ENCODE measurements at places on chromosomes 3 and 15.

- no peak for DNase-seq
Measured at GRCh38 chr3:34109021-34109420, 310.6 kb downstream of the PDCD6IP start.

- no peak for DNase-seq
Measured at GRCh38 chr15:71332431-71333004, 217.2 kb downstream of the THSD4 start.

DNA sequence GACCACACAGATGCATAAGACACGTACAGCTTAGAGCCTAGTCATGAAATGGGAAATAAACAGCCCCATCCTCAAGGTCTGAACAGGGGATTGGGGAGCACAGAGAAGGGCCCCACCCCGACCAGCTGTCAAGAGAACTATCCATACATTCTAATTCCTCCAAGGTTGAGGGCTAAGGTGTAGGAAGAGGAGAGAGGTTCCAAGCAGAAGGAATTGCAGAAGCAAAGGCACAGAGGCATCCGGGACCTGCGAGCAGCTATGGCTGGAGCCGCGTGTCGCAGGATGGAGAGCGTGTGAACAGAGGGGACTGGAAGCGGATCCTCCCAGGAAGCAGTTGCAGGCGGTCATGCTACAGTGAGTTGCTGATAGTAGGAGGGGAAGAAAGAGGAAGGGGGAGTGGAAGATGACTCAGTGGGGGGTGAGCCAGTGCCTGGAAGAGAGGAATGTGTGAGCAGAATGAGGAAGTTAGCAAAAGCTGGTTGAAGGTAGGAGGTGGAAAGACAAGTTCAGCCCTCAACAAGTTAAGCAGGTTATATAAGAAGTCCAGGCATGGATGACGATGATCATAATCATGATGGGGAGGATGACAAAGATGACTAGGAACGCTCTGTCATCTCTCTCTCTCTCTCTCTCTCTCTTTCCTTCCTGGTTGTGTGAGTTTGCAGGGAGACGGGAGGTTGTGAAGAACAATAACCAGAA lies 89.7 kb downstream of the LIPC start:
- no peak for DNase-seq

DNA sequence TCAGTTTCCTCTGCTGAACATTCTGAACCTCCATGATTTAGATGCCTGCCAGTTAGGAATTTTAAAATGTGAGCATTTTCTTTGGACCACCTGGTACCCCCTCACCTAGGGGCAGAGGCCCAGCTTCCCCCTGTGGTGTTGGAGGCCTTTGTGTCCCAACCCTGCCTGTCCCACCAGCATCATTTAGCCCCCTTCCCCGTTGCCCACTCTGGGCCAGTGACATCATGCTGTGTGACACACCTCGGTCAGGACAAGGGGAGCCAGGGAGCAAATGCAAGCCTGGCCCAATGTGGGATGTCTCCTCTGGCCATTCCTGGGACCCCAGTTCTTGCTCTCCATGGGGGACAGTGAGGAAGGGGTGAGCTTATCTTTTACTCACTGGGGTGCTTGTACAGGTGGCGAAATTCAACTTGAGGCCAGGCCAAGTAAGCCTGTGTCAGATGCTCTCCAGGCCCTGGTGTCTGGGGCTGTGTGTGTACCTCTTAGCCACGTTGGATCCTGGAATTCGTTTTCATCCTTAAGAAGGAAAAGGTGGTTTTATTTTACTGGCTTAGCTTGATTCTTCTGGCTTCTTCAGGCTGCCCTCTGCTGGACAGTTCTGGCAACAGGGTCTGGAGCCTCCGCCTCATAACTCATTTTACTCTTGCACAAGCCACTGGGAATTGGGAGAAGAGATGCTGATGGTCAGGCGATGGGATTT lies 49.7 kb upstream of the MYZAP start:
- no peak for DNase-seq

DNA sequence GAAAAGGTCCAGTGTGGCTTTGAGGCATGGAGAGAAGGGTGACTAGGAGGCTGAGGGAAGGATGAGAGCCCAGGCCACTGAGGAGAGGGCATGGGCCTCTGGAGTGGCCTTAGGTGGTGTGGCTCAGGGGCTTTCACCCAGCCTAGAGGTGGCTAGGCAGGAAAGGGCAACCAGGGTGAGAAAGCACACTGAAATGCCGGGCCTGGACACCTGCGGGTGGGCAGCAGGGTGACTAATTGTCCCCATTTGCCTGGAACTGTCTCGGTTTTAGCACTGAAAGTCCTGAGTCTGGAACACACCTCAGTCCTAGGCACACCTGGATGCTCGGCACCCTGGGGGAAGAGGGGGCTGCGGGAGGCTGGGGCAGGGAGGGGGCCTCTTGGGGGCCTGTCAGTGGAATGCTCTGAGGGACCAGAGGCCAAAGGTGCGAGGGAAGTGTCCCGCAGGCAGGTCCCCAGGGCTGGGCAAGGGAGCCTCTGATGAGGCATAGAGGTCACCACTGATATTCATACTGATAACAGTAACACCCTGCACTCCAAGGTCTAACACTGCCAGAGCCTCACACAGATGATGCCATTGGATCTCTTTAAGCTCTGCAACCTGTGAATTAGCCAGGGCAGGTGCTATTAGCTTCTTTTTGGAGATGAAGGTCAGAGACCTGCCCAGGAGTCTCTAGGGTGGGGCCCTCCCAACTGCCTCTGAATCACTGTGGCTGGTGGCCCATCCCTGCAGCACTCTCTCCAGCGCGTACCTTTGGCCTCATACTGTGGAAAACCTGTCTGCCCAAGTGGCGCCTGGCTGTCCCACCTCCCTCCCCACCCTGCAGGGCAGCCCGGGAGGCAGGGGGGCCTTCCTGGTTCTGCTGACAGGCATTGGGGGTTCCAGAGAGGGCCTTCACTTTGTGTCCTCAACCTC lies 3.0 kb upstream of the PHGR1 start:
- DNase-seq = no peak

- DNase-seq = no peak
Measured at GRCh38 chr15:67144609-67145311, 79.4 kb downstream of the SMAD3 start.

GRCh38 chr3:39978308-39978707 lies 168.9 kb downstream of the MYRIP start:
- no peak for DNase-seq

- DNase-seq = no peak
Measured at GRCh38 chr3:29454161-29454611, 173.3 kb downstream of the RBMS3 start.

- no peak for DNase-seq
Measured at GRCh38 chr3:75224412-75224811, 439.7 kb upstream of the FRG2C start.

GRCh38 chr3:79002465-79003372 lies 765.1 kb downstream of the ROBO1 start:
- no peak for DNase-seq

DNA sequence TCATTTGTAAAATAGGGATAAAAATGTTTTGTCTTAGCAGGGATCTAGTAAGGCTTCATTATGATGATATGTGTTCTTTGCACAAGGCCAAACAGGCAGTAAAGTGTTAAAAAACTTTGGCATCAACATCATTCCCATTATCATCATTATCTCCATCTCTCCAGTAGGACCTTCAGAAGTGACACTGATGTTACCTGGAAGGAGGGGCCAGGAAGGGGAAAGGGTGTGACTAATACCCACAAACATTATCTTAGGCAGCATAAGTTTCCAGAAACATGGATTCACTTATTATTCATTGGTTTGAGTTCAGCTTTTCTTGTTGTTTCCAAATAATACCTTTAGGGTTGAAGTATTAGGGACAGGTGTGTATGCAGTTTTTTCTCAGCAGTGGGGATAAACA lies 399.6 kb downstream of the PTPRG start:
- no peak for DNase-seq

- DNase-seq = no peak
Measured at GRCh38 chr3:187041362-187042307, 97.7 kb downstream of the RPL39L start.

GRCh38 chr3:105827959-105828358 lies 40.9 kb downstream of the CBLB start:
- no peak for DNase-seq

DNA sequence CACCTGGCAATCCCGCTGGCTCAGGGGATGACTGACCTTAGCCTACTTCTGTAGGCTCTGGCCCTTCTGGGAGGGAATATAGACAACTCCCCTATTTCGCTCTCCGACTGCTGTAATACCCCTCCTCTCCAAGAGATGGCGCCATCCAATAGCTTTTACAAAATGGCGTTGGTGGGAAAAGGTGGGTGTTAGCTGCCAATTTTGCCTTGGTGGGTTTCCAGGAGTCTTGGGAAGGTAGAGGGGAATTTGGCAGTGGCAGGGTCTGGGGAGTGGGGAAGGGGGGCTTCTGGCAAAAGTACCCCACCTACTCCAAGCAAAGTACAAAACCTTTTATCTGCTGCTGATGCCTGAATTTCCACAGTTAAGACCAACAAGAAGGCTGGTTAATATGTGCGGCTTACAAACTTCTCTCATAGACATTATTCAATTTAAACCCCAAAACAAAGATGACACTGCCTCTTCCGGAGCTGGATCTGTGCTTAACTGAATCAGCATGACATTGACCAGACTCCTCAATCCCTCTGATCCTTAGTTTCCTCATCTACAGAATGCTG lies 62.1 kb downstream of the RASGRF1 start:
- no peak for DNase-seq

DNA sequence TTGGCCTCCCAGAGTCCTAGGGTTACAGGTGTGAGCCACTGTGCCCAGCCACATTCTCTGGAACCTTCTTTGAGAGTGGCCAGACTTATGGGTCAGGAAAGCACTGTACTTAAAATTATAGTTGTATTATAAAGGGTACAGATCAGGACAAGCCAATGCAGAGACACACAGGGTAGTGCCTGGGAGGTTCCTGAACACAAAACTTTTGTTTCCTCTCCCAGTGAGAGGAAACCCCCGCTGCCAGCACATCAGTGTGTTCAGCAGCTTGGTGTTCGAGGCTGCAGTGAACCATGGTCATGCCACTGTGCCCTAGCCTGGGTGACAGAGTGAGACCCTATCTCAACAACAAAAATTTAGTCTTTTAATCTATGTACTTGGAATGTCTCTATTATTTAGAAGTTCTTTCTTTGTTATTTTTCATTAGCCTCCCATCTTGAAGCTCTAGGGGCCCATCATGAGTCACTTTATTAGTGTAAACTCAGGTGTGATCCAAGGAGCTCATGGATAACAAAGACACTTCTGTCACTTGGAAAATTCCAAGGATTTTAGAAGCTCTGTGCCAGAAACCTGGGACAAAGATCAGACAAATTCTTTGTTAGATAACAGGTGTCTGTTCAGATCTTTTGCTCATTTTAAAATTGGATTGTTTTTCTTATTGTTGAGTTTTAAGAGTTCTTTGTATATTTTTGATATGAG lies 7.8 kb downstream of the BLOC1S6 start:
- no peak for DNase-seq

- no peak for DNase-seq
Measured at GRCh38 chr3:46449755-46450552, 14.8 kb downstream of the LTF start.

GRCh38 chr3:112429960-112430359 lies 69.3 kb downstream of the BTLA start:
- no peak for DNase-seq

DNA sequence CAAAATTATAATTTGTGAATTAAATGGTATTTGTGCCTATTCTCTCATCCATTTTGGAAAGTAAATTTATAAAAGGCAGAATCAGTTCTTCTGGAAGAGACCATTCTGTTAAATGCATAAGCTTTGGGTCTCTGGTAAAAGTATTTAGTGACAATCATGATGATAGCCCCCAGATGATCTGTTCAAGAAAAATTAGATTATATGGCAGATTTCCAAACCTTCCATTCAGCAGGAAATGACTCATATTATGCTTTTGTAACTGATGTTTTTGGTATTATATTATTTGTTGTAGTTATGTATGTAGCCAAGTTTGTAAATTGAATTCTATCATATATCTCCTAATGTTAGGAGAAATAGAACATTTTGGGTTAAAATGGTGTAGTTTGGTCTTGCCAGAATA lies 340.8 kb upstream of the DPH6 start:
- no peak for DNase-seq

DNA sequence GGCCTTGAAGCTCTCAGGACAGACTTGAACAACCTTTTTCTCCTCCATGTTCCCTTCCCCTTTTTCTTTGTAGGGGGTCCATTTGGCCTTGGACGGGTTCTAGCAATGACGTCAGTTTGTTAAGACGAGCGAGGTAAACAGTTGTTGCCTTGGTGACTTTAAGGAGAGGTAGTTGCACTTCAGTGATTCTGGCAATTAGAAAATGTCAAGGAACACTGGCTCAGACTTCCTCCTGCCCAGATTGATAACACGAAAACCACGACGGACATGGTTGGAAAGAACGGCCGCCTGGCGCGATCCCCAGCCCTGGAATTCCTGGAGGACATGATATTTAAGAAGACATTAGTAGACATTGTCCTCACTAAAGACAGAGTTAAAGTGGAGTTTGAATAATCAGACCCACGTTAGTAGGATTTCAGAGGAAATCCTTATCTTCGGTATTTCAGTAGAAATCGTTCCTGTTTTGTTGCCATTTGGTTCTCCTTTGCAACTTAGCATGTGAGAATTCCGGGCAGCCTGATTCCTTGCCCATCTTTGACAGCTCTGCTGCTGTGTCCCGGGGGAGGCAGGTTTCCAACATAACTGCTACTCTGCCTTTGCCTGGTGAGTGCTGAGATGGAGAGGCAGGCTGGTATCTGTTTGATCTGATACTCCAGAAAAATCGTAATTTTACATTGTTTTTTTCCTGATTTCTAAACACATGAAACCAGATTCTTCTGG lies 87.3 kb downstream of the ST6GAL1 start:
- no peak for DNase-seq

DNA sequence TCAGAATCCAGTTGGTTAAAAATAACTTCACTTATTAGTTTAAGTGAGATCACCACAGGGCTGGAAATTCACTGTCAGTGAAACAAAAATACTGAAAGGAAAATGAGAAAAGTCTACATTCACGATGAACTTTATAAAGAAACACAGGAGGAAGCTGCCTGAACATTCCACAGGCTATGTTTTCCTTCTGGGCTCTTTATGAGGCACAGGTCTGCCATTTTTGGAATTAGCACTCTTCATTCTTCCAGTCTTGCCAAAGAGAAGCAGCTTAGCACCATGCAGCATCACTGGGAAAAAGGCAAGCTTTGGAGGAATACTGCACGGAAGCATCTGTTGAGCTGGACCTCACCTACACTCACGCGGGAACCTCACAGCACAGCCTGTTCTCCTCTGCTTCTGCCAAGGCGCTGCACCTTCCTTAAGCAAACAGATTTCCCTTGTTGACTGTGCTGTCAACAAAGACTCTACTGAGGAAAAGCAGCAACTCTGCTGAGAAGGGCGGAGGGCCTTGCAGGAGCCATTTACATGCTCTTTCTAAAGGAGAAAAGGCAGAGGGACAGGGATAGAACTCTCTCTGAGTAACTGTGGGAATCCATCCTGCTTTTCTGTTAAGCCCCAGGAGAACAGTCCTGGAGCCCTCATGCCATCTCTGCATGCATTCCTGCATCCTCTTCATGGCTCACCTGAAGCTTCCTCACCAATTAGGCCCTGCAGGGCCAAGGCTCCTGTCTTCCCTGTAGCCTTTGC lies 15.7 kb downstream of the SUSD5 start:
- DNase-seq = no peak

DNA sequence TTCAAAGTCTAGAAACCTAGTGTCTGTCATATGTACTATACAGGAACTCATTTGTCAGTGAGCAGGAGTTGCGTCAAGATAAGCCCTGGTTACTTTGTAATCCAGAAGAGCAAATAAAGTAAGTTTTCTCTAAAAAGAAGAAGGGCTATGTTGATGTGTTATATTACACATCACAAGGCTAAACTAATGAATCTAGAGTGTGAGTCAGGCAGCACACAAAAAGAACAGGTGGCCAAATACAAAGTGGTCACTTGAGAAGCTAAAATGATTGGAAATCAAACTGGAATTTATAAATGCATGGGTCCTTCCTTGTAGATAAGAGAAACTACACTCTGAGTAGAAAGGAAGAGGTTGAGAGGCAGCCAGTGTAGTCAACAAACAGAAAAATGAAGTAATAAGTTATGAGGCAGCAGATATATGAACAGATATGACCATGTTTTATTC lies 771.6 kb downstream of the DIPK2A start:
- no peak for DNase-seq

All from NCI-H510A (cell line).